Stimulated activated naive CD4-positive, alpha-beta T cell treated with Interleukin-2 at 50 U/mL for 16 hours (primary cell): ENCODE measurements at places on chromosomes 7 and 10.

DNA sequence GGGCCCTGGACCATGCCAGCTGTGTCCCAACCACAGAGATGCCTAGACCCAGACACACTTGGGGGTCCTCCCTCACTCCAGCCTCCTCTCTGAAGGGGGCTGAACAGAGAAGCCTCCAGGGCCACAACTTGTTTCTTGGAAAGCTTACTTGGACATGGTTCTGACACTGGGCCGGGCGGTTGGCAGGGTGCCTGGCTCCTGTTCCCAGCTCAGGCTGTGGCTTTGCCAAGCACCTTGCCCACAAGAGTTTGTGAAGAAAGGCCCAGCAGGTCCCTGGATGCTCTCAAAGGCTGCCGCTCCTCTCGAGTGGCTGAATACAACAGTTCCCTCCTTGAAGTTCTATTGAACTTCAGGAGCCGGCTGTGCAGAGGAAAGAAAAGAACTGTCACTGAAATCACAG, 181.6 kb downstream of the PTPN20 start:
- no peak for DNase-seq

DNA sequence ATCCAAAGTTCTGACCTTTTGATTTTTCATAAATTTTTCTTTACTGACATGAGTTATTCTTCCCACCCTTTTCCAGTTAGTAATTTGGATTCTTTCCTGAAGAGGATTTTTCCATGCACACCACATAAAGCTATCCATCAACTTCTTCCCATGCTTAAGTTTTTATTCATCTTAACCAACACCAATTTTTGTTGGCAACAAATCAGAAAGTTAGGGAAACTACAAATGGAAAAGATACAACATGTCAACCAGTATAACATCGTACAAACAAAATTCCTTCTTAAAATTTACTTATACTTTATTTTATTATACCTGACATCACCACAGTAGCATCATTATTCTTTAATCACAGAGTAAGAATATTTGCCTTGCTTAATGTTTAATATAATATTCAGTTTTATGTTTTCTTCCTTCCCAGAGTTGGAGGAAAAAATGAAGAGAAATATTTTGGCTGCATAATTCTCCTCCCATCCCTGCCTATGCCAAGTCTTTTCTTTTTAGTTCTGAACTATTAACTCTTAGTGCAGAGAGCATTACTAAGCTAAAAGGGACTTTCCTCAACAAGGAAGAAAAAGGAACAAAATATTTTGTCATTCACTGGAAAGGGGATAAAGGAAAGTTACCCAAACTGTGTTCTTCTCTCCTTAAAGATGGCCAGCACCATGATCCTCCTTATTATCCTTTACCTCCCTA, 67.5 kb upstream of the MEOX2 start:
- no peak for DNase-seq

DNA sequence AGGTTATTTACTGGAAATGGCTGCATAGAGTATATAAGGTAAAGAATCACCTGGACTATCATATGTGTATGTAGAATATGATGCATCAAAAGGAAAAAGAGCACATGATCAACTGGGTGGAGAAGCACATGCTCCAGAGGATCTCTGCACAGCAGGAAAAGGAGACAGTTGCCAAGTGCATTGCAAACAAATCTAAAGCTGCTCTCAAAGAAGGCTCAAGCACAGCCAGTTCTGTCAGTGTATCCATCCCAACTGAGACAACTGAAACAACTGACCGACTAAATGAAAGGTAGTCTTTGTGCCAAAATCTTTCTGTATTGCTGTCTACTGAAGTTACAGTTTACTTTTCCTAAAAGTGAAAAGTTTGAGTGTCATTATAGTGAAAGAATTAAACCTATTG, 83.2 kb upstream of the SGCE start:
- DNase-seq = no peak

DNA sequence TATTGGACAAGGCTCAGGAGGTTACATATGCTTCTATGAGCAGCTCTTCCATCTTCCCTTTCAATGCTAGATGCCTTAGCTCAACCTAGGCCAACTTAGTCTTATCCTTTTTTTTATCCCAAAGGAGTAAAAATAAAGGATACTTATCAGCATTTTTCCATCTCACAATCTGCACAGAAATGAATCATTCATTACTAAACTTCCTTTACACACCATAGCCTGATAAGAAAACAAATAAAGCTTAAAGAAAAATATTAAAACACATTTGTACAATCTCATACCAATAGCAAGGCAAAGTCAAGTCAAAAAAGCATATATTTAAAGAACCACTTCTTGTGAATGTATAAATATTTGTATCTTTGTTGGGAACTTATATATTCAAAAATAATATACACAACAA, 407.4 kb downstream of the GRM8 start:
- DNase-seq = no peak
